Panc1 (cell line): ENCODE measurements at places on chromosomes 5 and 9.

DNA sequence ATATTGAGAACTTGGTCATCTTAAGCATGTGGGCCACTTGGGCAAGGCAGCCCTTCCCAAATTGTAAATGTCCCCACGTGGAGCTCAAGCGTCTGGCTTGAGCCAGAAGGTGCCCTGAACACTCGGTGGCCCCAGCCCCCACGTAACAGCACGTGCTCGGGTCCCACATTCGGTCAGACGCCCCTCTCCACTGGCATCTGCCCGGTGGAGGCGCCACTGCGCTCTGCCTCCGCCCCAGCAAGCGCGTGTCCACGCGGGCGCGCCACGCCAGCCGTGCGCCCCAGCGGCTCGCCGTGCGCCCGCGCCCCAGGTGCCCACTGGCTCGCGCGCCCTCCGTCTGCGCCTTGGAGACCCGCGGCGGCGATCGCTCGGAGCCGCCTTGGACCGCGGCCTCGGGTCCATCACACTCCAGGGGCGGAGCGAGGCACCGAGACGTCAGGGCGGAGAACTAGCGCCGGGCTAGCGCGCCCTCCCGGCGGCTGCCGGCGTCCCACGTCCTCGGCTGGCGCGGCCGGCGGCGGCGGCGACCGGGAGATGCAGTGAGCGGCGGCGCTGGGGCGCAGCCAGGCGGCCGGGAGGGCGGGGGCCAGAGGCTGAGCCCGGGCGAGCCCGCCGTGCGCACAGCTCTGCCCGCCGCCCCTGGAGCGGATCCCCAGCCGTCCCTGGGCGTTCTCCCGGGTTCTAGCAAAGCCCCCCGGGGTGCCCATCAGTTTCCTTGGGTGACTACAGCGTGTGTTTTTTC is at the start of gene PALM2AKAP2:
Gene PALM2AKAP2 (plus strand): TSS at position 488 of the 742 bp plus-strand sequence. CDS start 291 bp downstream, outside the sequence.
- no peak for DNase-seq

DNA sequence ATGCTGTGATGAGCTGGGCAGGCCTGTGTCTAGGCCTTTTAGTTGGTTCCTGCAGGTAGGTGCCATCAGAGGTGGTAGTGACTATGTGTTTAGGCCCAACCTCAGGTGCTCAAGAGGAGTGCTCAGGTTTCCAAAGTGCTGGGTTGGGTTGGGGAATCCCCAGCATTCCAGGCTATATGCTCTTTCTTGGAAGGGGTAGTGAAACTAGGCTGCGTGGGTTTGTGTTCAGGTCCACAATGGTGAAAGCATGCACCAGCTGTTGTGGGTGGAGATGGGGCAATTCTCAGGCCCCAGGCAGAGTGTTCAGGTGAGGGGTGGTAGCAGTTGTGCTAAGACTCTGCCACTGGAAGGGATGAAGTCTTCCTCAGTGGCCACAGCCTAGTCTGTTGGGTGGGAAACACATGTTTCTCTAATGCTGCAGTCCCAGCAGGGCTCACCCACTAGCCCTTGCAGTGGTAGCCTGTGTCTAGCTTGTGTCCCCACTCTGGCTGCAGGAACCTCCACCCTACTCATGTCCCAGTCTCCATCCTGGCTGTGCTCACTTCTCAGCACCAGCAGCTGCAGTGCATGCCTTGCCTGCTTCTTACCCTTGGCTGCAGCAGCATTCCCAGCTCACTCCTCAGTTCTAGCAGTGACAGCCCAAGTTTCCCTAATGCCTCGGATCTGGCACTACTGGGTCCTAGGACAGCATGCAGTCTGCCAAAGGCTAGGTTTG is 78.9 kb downstream of the FAM170A start:
- H3K4me3 ChIP-seq: no peak overlapping the region
- H3K27ac ChIP-seq: no peak overlapping the region
- no peak for DNase-seq
- H3K4me1 ChIP-seq: no peaks in the 10 kb centered on the region

GRCh38 chr5:177389241-177390169 is 5.3 kb downstream of the SLC34A1 start:
- no peak for DNase-seq
- no peak overlapping the region for H3K4me3 ChIP-seq
- peaks cover 3% of the 10 kb centered on the region; the same call in 1 of the 2 replicates for H3K4me1 ChIP-seq
- H3K27ac ChIP-seq: no peak overlapping the region
- no peaks in the 10 kb centered on the region for H3K36me3 ChIP-seq
- H3K27me3 ChIP-seq: no peaks in the 10 kb centered on the region

DNA sequence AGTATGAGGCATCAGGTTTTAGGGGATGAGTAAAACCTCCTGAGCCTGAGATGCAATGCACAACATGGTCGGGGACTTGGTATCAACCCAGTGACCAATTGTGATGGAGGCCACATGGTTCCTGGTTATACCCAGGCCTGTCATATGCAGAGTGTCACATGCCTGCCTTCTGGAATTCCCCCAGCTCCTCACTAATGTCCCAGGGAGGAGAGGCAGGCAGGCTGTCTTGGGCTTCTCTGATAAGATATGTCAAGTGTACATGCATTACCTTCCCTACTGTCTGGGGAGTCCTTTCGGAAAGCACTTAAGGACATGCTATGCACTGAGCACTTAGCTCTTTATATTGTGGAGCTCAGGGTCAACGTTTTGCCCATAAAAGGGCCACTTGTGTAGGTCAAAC is 14.2 kb upstream of the PALM2AKAP2 start:
- no peaks in the 10 kb centered on the region for H3K27me3 ChIP-seq
- H3K4me3 ChIP-seq: no peak overlapping the region

DNA sequence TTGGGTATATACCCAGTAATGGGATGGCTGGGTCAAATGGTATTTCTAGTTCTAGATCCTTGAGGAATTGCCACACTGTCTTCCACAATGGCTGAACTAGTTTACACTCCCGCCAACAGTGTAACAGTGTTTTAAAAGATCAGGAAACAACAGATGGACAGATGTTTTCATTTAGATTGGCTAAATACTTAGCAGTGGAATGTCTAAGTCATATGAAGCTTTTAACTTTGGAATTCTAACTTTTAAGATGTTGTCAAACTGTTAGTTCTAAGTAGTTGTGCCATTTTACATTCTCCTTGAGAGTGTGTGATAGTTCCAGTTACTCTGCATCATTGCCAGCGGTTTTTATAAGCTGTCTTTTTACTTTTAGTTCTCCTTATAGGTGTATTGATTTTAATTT is 688.8 kb downstream of the SEMA5A start:
- no peaks in the 10 kb centered on the region for H3K4me1 ChIP-seq
- H3K27me3 ChIP-seq: no peaks in the 10 kb centered on the region
- H3K36me3 ChIP-seq: no peaks in the 10 kb centered on the region

DNA sequence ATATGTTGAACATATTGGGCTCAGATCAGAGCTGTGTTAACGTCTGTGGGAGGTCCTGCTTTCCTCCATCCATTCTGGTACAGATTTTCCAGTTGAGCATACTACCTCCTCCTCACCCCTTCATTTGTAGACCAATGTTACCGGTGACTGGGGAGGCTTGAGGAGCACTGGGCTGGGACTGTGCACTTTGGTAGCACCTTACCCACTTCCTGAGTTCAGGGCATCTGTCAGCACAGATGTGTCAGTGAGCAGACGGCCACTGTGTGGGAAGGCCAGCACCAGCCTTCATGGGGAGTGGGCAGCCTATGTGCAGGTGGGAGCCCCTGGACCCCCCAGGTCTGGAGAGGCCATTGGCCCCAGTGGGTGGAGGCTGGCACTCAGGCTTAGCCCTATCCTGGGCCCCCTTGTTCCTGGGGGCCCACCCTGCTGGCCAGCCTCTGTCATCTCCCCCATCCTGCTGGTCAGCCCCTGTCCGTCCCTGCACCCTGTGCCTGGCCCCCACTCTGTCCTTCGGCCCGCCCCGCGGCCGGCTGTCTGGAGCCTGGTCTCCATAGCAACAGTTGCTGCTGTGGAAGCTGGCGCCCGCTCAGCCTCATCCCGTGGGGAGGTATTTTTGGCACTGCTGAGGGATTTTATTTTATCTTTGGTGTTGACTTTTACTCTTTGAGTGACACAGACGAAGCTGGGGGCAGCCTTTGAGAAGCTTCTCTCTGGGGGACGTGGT is 21.3 kb downstream of the WNK2 start:
- no peak overlapping the region for H3K27ac ChIP-seq
- peaks cover 14% of the 10 kb centered on the region for H3K4me1 ChIP-seq
- H3K27me3 ChIP-seq: no peaks in the 10 kb centered on the region
- H3K4me3 ChIP-seq: no peak overlapping the region
- DNase-seq: no peak

- no peaks in the 10 kb centered on the region for H3K4me1 ChIP-seq
- peaks cover 5% of the 10 kb centered on the region; the same call in 1 of the 2 replicates for H3K27me3 ChIP-seq
- no peak overlapping the region for H3K27ac ChIP-seq
Measured at GRCh38 chr5:42876375-42876844, 64.7 kb upstream of the SELENOP start.

GRCh38 chr9:121353241-121354061 is 16.6 kb downstream of the STOM start:
- peaks cover 9% of the 10 kb centered on the region; the same call in 1 of the 2 replicates for H3K36me3 ChIP-seq
- no peak overlapping the region for H3K27ac ChIP-seq
- H3K4me1 ChIP-seq: no peaks in the 10 kb centered on the region; the same call in 1 of the 2 replicates
- no peak for DNase-seq
- H3K27me3 ChIP-seq: no peaks in the 10 kb centered on the region
- no peak overlapping the region for H3K4me3 ChIP-seq

- no peaks in the 10 kb centered on the region for H3K27me3 ChIP-seq
- H3K4me3 ChIP-seq: no peak overlapping the region
- no peak overlapping the region for H3K27ac ChIP-seq
- DNase-seq: no peak
- H3K36me3 ChIP-seq: no peaks in the 10 kb centered on the region
- H3K4me1 ChIP-seq: no peaks in the 10 kb centered on the region; the same call in 1 of the 2 replicates
Measured at GRCh38 chr9:132167192-132167591, 5.3 kb downstream of the NTNG2 start.

DNA sequence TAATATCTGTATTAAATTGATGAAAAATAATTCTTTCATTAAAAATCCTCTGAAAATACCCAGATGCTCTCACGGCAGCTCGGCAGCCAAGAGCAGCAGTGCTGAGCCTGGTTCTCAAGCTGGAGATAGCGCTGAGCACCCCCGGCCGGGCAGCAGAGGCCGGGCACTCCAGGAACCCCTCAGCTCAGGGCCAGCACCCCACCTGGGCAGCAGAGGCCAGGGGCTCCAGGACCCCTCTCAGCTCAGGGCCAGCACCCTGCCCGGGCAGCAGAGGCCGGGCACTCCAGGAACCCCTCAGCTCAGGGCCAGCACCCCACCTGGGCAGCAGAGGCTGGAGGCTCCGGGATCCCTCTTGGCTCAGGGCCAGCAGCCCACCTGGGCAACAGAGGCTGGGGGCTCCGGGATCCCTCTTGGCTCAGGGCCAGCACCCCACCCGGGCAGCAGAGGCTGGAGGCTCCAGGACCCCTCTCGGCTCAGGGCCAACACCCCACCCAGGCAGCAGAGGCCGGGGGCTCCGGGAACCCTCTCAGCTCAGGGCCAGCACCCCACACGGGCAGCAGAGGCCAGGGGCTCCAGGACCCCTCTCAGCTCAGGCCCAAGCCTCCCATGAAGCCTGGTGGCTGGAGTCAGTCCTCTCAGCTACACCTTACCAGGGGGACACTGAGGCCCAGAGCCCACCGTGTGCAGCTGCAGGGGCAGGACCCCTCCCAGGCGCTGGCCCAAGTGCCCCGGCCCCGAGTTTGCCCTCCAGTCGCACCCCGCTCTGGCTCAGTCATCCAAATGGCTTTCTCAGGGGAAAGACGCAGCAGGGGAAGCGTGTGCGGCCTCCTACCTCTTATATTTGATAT is 21.7 kb downstream of the CLPTM1L start:
- peaks cover 5% of the 10 kb centered on the region; the same call in 1 of the 2 replicates for H3K36me3 ChIP-seq
- DNase-seq: no peak
- H3K27me3 ChIP-seq: no peaks in the 10 kb centered on the region
- H3K4me3 ChIP-seq: no peak overlapping the region
- no peak overlapping the region for H3K27ac ChIP-seq
- H3K4me1 ChIP-seq: peaks cover 5% of the 10 kb centered on the region

DNA sequence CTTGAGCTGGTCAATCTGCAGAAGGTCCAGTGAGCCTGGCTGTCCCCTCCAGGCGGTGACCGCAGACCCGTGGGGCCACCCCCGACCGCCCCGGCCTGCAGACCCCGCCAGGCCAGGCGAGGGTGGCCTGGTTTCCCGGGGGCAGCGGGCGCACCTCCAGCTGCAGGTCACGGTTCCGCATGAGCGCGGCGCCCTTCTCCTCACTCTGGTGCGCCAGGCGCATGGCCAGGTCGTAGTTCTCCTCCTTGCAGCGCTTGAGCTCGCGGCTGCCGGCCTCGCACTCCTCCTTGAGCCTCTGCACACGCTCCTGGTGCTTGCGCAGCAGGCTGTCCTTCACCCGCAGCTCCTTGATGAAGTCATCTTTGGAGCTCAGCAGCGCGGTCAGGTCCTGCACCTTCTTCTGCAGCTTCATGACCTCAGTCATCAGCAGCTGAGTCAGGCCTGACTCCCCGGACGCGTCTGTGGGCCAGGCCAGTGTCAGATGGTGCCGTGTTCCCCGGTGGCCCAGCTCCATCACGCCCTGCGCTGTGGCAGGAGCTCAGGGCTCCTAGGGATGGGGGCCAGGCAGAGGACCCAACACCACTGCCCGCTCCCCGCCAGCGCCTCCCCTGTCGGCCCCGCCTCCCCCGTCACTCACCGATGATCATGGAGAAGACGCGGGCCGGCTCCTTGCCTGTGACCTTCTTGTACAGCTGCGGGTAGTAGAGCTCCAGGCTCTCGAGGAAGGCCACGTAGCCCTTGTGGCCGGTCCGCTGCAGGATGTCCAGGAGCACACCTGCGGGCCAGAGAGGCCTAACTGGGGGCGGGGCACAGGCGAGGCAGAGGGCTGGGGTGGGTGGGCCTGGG is 2.6 kb downstream of the CARD9 start:
- no peaks in the 10 kb centered on the region for H3K36me3 ChIP-seq
- no peak overlapping the region for H3K27ac ChIP-seq
- no peaks in the 10 kb centered on the region for H3K4me1 ChIP-seq

- H3K4me1 ChIP-seq: no peaks in the 10 kb centered on the region
- no peaks in the 10 kb centered on the region for H3K36me3 ChIP-seq
- H3K27ac ChIP-seq: no peak overlapping the region
- no peak for DNase-seq
- no peak overlapping the region for H3K4me3 ChIP-seq
- H3K27me3 ChIP-seq: no peaks in the 10 kb centered on the region
Measured at GRCh38 chr9:660227-660626, 181.3 kb upstream of the DMRT1 start.

DNA sequence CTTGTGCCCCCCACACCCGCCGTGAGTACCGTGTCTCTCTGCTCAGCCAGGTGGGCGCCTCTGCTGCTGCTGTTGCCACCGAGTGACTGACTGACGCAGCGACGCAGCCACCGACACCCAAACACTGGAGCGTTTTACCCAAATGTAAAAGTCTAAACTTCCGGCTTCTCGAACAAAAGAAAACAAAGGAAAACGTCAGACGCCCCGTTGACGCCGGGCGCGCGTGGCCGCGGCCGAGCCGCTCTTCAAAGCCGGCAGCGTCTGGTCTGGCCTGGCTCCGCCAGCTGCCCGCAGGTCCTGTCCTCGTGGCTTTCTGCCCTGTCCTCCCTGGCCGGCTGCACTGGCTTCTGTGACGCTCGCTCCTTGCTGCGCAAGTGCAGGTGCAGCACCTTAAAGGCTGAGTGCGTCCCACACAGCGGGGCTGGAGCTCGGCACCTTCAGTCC is 41.4 kb upstream of the CLPTM1L start:
- H3K27ac ChIP-seq: no peak overlapping the region
- H3K27me3 ChIP-seq: peaks cover 8% of the 10 kb centered on the region
- peak overlapping the region; percentile 62 for H3K4me3 ChIP-seq
